ENCODE measurements at places on chromosomes 1 and 21.

- DNase-seq, result no peak
These were observed 273.7 kb downstream of the BARHL2 start for GRCh38 chr1:90443354-90443753.

- peak; percentile 3 for DNase-seq
These were observed 96.6 kb upstream of the TNR start for GRCh38 chr1:175839779-175840669.

- DNase-seq, result no peak
These were observed 103.9 kb downstream of the DPYD start for GRCh38 chr1:97816927-97817326.

DNA sequence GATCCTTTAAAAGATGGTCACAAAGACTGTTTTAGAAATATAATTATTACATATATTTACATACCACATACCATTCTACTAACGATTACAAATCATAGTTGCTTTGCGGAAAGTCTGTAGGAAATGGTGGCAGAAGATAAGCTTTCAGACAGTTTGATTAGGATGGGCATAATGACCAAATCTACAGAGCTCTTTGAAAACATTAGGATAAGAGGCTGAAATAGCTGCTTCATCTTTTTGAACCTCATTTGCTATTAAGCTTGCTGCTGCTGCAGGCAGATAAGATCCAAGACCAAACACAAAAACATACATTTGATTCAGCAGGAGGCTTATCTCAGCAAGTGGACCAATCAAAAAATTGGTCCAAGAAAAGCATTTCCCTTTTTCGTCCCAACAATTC, 47.1 kb downstream of the DDAH1 start:
- DNase-seq, result no peak

DNA sequence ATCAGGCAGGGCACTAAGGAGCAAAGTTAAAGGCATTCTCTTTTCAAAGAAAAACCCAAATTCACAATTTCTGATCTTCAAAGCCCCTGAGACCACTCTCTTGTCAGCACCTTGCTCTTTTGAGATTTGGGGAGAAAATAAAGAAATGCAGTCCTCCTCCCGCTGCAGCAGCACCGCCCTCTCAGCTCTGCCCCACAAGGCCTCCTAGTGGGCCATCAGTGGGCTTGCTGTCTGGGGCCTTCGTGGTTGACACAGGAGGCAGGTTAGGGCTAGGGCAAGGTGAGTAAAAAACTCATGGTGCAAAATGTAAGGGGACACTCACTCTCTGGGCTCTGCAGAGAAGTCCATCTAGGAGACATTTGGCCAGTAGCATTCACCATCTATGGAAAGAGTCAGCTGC, 67.4 kb upstream of the CTTNBP2NL start:
- no peak for DNase-seq

- DNase-seq, result no peak
These were observed 16.0 kb downstream of the IFFO2 start for GRCh38 chr1:18940303-18941020.

DNA sequence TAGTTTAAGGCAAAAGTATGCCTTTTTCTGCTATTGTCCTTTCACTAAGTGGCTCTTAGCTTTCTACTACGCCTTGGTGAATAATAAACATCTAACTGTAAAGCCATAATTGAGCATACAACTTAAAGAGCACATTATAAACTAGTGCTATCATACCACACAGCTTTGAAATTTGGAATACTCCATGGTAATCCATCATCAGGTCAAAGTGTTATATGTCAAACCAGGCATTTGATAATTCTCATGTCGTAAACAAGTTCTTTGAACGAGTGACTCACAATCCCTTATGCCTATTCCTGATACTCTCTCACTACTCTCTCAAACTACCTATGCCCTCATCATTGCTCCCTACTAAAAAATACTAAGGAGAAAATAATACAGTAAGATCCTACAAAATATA, 60.3 kb upstream of the FMN2 start:
- no peak for DNase-seq

DNA sequence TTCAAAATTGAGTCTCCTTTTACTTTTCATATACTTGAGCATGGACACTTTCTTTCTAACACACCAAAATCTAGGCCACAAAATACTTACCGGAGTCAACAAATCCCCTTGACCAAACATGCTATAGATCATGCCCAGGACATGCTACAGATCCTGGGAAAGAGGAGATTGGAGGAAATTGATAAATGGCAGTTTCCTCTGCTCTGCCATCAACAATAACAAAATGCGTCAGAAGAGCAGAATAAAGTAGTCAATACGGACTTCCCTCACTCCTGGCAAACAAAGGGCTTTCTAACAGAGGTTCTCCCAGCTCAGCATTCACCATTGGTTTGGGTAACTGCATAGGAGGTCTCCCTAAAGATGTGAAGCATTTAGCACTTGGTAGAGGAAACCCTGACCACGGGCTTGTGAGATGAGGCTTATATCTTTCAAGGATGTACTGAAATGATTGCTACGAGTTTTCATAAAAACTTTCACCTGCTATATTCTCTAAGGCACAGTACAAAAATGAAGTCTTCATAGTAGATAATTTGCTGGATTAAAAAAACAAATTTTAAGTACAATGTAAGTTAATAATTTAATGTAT, 283.8 kb upstream of the RUNX1 start:
- no peak for DNase-seq

- DNase-seq, result no peak
These were observed 33.9 kb downstream of the DDR2 start for GRCh38 chr1:162666006-162666645.

DNA sequence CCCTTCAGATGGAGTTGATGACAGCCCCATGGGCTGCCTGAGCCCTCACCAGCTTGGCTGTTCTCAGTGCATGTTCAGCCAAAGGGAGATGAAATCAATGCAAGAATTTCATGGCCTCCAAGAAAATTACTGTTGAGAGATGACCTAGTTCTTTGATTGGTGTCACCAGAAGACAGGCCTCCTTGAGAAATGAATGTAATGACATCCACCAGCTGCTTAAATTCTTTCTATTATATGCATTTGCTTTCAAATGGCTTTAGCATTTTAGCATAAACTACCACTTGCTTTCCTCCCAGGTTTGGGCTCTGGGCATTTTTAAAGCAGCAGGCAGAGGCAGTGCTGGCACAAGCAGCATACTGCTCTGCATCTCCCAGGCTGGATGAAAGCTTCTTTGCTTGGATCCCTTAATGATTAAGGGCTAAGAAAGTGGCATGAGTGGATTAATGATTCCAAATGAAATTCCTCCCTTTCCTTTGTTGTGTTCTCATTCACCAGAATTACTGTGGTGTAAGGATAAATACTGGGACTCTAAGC, 278.4 kb downstream of the ZNF326 start:
- peak; percentile 23 for DNase-seq

DNA sequence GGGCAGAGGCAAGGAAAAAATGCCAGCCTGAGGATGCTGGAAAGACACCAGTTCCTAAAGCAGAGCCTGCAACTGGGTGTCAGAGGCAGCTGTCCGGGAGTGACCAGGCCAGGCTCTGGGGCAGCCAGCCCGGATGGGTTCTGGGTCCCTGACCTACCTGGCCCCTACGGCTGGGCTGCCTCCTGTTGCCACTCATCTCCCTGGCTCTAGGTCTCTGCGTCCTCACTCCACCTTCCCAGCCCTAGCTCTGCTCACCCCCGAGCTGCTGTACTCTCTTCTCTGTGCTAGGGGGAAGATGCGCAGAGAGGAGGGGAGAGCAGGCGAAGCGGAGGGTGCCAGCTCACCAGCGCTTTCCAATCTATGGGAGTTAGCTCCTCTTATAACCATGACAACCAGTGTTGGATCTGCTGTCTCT, 9.0 kb downstream of the ARHGEF2 start:
- no peak for DNase-seq

- no peak for DNase-seq
These were observed 43.7 kb downstream of the BACH1 start for GRCh38 chr21:29342363-29342957.

GRCh38 chr1:110328274-110328673, 10.9 kb upstream of the RBM15 start:
- DNase-seq, result no peak

DNA sequence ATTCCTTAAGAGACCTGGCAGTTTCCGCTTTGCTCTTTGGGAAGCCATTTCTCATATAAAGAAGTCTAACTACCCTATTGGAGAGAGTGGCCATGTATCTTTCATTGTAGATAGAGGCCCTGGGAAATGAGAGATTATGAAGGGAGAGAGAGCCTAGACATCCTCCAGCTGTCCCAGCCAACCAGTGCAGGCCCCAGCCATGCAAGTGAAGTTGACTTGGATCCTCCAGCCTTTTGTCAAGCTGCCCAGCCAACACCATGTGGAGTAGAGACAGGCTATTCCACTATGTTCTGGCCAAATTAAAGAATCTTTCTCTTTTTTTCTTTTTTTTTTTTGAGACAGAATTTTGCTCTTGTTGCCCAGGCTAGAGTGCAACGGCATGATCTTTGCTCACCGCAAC, 7.1 kb upstream of the ANP32E start:
- DNase-seq, result no peak

- no peak for DNase-seq
These were observed 5.4 kb upstream of the ALPL start for GRCh38 chr1:21503706-21504377.

GRCh38 chr1:165441166-165441880, 3.6 kb downstream of the RXRG start:
- DNase-seq, result no peak

DNA sequence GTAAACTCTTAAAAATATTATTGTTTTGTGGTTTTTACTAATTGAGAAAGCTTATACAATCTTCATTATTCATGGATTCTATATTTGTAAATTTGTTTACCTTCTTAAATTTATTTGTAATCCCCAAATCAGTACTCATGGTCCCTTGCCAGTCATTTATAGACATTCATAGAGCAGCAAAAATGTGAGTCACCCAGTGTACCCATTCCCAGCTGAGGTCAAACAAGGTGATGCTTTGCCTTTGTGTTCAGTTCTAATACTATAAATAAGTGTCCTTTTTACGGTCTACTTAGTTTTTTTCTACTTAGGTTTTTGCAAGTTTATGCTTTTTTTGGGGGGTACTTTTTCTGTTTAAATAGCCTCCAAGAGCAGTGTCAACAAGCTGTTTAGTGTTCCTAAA, 36.1 kb downstream of the SORT1 start:
- no peak for DNase-seq

- DNase-seq, result no peak
These were observed 325.0 kb upstream of the ESRRG start for GRCh38 chr1:217048104-217048707.

GRCh38 chr1:212606395-212607205, 2.0 kb upstream of the ATF3 start:
- no peak for DNase-seq

DNA sequence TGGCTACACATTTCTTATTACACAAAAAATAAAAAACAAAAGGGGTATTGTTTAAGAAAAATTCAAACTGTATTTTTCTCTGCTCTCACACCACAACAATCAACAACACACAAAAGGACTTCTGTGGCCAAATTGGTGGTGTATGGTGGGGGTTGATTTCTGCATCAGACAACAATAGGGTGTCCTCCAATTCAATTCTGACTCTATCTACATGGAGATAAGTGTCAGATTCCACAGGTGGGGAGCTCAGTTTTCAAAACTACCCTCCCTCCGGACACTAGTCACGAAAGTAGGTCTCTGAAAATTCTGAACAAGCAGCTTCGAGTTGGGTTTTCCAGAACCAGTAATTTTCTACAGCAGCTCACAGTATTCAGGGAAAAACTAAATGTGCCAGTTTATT, 744.9 kb upstream of the NCAM2 start:
- DNase-seq, result no peak

GRCh38 chr1:191984856-191985255, 173.4 kb upstream of the RGS18 start:
- no peak for DNase-seq

- DNase-seq, result no peak
These were observed 8.2 kb upstream of the MIXL1 start for GRCh38 chr1:226215239-226215638.

GRCh38 chr1:21855257-21856096, 43.4 kb downstream of the LDLRAD2 start:
- no peak for DNase-seq

DNA sequence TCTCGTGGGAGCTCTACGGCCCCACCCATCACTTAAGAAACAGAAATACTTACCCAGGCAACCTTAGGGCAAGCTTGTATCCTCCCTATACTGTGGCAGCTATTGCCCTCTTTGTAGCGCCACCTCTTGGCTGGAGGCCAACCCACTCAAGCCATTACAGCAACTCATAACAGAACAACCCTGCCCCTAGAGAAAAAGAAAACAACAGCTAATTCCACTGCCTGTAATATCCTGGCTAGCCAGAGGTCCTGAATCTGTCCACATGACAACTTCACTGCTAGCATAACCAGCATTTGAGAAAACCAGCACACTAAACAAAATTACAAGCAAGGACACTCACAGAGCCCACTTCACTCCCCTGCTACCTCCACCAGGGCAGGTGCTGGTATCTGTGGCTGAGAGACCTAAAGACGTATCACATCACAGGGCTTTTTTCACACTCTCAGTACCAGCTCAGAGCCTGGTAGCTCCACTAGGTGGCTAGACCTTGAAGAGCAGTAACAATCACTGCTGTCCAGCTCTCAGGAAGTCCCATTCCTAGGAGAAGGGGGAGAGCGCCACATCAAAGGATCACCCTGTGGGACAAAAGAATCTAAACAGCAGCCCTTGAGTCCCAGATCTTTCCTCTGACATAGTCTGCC, 14.5 kb upstream of the MX1 start:
- DNase-seq, result no peak

DNA sequence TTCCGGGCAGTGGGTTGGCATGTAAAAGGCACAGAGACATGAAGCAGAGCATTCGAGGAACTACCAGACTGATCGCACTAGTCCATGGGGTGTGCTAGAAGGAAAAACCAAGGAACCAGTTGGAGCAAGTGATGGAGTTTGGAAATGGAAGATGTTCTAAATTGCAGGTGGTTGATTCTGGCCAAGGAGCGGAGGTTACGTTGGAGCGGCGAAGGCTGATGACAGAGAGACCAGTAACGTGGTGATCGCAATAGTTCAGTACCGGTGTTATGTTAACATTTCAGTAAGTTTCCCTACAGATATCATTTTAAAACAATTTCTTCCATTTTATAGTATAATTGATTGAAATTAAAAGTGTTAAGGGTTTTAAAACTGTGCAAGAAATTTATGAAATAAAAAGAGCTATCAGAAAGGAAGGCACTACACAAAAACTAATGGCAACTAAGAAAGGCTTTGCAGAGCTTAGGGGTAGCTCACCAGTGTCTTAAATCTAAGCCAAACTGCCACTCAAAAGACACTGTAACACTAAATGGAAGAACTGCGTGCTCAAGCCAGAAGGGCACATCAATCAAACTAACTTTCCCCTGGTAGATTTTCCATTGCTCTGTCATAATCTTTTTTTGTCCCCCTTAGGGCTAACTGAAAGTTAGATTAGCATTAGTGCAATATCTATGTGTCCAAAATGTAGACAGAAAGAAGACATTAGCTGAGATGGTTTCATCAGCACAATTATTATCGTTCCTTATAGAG, 11.3 kb upstream of the HEATR1 start:
- DNase-seq, result no peak

DNA sequence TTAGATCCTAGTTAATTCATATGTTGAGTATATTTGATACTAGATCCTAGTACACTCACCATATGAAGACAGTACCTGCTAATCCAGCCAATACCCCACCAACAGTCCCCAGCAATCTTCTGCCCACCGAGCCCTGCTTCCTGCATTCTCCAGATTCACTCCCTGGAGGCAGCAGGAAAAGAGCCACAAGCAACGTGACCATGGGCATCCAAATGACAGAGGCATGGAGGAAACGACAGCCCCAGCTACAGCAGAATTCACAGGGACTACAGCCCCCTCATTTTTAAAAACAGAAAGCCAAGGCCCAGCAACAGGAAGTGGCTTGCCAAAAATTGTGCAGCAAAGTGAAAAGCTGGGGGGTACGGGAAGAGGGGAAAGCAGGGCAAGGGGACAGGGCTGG, 29.3 kb downstream of the ASTN1 start:
- no peak for DNase-seq
